Gastroesophageal sphincter (tissue), 4 donors: ENCODE measurements at places on chromosomes 6 and 20.

GRCh38 chr6:35317483-35318195 is 20.0 kb downstream of the DEF6 start:
- peaks cover 4% of the 10 kb centered on the region for H3K36me3 ChIP-seq
- H3K4me3 ChIP-seq, result peak overlapping the region; percentile 20
- peak; percentile 35 for ATAC-seq
- H3K27ac ChIP-seq, result peak overlapping the region; percentile 42
- H3K27me3 ChIP-seq, result no peaks in the 10 kb centered on the region

DNA sequence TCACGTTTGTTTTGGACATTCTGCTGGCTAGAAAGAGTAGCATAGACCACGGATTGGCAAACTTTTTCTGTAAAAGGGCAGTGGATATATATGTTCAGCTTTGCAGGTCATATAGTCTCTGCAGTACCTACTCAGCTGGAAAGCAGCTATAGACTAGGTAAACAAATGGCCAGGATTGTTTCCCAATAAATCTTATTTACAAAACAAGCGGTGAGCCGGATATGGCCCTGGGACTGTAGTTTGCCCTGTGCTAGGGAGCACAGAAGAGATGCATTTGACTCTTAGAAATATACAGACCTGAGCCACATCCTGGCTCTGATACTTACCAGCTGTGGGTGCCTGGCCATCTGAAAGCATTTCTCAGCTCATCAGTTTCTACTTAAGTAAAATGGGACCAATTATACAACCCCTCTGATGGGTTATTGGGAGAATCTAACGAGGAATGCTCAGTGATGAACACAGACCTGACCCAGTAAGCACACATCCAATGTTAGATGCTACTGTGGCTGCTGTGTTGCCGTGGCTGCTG is 120.7 kb downstream of the TSHZ2 start:
- H3K4me3 ChIP-seq, result no peak overlapping the region
- ATAC-seq, result no peak
- H3K27ac ChIP-seq, result no peak overlapping the region
- H3K4me1 ChIP-seq, result no peaks in the 10 kb centered on the region
- no peaks in the 10 kb centered on the region for H3K27me3 ChIP-seq
- H3K36me3 ChIP-seq, result no peaks in the 10 kb centered on the region

DNA sequence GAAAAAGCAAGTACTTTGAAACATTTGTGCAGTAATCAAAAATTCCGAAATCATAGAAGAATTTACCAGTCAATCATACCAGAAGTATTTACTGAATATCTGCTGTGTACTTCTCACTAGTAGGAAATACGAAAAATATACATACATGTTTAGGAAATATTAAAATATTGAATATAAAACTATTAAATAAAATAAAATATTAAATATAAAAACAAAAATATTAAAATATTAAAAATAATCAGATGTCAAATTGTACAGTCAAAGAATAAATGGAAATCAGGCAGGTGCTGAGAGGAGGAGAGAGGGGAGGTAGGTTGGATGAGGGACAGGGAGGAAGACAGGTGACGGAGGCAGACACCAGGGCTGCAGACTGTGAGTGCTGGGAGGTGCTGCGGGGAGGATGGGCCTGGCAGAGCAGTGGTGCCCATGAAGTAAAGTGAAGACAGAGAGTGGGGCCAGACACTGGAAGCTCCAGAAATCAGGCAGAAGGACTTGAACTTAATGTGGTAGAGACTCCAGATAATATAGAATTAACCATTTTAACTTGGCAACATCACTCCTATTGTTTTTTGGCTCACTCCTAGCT is 55.9 kb downstream of the PRKN start:
- no peak overlapping the region for H3K4me3 ChIP-seq
- no peak for ATAC-seq
- no peaks in the 10 kb centered on the region for H3K4me1 ChIP-seq
- H3K27ac ChIP-seq, result no peak overlapping the region

DNA sequence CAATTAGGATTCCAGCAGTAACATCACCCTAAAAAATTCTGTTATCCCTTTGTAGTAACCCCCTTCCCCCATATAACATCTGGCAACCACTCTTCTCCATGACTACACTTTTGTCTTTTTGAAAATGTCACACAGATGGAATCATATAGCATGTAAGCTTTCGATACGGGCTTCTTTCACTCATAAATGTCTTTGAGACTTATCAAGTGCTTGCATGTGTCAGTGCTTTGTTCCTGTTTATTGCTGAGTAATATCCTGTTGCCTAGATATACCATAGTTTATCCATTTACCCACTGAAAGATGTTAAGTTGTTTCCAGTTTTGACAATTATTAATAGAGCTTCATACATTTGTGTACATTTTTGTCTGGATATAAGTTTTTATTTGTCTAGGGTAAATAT is 10.4 kb upstream of the SNPH start:
- H3K36me3 ChIP-seq, result no peaks in the 10 kb centered on the region
- no peaks in the 10 kb centered on the region for H3K4me1 ChIP-seq
- no peak for ATAC-seq
- peaks cover 9% of the 10 kb centered on the region for H3K27me3 ChIP-seq
- no peak overlapping the region for H3K4me3 ChIP-seq
- no peak overlapping the region for H3K27ac ChIP-seq

GRCh38 chr6:46505693-46506512 is 14.7 kb upstream of the RCAN2 start:
- H3K36me3 ChIP-seq, result no peaks in the 10 kb centered on the region
- H3K27me3 ChIP-seq, result no peaks in the 10 kb centered on the region
- H3K4me1 ChIP-seq, result peaks cover 82% of the 10 kb centered on the region
- no peak overlapping the region for H3K4me3 ChIP-seq
- no peak for ATAC-seq
- peak overlapping the region; percentile 81 for H3K27ac ChIP-seq

DNA sequence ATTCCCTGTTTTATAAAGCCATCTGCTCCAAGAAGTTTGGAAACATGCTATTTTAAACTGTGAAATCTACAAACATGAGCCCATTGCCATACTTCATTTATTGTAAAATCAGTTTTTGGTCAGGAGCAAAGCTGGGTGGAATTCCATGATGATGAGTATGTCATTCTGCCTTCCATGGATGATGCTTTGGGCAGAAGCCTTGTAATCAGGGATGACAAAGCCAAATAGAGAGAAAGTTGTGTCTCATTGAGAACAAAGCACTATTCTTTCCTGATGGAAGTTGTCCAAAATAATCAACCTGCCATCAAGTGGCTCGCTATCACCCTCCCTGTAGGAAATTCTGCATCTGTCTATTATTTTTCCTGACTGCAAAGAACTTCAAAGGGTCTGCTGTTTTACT is 313.0 kb upstream of the DEFB112 start:
- no peak for ATAC-seq
- no peak overlapping the region for H3K4me3 ChIP-seq
- H3K4me1 ChIP-seq, result no peaks in the 10 kb centered on the region

DNA sequence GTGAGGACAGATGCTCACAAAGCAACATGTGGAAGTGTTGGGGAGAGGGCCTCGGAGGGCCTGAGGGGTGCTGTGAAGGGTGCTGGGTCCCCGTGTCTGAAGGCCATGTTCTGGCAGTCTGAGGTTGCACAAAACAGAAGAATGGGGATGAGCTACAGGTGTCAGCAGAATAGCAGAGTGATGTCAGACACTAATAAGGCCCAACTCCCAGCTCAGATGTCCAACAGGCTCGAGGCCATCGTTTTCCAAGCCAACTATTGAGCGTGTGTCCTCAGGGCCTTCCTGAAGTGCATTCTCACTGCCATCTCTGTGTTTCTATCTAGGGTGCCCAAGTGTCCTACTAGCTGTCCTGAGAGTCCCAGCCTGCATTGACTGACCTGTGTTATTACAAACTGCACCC is 7.9 kb downstream of the BFSP1 start:
- ATAC-seq, result no peak
- no peaks in the 10 kb centered on the region for H3K36me3 ChIP-seq
- H3K4me3 ChIP-seq, result no peak overlapping the region

DNA sequence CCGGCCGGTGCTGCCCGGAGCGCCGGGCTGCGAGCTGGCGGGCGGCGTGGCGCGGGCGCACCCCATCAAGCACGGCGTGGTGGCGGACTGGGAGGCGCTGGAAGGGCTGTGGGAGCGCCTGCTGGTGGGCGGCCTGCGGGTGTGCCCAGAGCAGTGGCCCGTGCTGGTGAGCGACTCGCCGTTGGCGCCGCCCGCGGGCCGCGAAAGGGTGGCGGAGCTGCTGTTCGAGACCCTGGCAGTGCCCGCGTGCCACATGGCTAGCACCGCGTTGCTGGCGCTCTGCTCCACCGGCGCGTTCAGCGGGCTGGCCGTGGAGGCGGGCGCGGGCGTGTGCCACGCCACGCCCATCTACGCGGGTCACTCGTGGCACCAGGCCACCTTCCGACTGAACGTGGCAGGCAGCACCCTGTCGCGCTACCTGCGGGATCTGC is 517 bp downstream of the ACTL10 start:
- H3K4me1 ChIP-seq, result peaks cover 20% of the 10 kb centered on the region
- peak; percentile 29 for ATAC-seq
- H3K36me3 ChIP-seq, result peaks cover 36% of the 10 kb centered on the region
- peak overlapping the region; percentile 24 for H3K4me3 ChIP-seq
- H3K27ac ChIP-seq, result peak overlapping the region; percentile 95
- H3K27me3 ChIP-seq, result no peaks in the 10 kb centered on the region

- no peak overlapping the region for H3K4me3 ChIP-seq
- H3K27ac ChIP-seq, result no peak overlapping the region
- H3K4me1 ChIP-seq, result no peaks in the 10 kb centered on the region
- ATAC-seq, result no peak
These were observed 68.0 kb downstream of the CD164 start for GRCh38 chr6:109314313-109314712.

- H3K36me3 ChIP-seq, result no peaks in the 10 kb centered on the region
- no peak overlapping the region for H3K27ac ChIP-seq
- no peaks in the 10 kb centered on the region for H3K27me3 ChIP-seq
- H3K4me3 ChIP-seq, result no peak overlapping the region
- no peak for ATAC-seq
These were observed 6.4 kb downstream of the FGD2 start for GRCh38 chr6:37011656-37012378.

DNA sequence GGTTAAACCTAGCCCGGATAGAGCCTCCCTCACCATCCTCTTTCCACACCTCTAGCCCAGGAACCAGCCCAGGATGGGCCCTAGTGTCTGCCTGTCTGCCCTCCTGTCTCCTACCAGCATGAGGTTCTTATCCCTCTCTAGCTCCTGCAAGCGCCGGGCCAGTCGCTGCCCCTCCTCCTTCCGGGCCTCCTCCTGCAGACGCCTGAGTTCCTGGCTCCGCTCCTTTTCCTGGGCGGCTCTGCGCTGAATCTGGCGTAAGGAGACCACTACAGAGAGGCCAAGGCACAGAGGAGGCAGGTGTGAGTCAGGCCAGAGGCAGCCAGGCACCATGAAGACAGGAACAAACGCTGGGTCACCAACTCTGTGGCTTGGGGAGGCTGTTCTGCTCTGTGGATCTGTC is 4.3 kb upstream of the PSORS1C2 start:
- H3K4me3 ChIP-seq, result no peak overlapping the region
- H3K4me1 ChIP-seq, result peaks cover 16% of the 10 kb centered on the region
- H3K27me3 ChIP-seq, result no peaks in the 10 kb centered on the region
- no peaks in the 10 kb centered on the region for H3K36me3 ChIP-seq
- peak; percentile 83 for ATAC-seq

GRCh38 chr20:41167118-41167470 is 29.8 kb downstream of the PLCG1 start:
- no peaks in the 10 kb centered on the region for H3K27me3 ChIP-seq
- peak overlapping the region; percentile 31 for H3K27ac ChIP-seq
- peaks cover 98% of the 10 kb centered on the region for H3K36me3 ChIP-seq
- no peak for ATAC-seq
- H3K4me3 ChIP-seq, result no peak overlapping the region

- H3K36me3 ChIP-seq, result no peaks in the 10 kb centered on the region
- H3K4me1 ChIP-seq, result no peaks in the 10 kb centered on the region
- no peak overlapping the region for H3K4me3 ChIP-seq
- no peak overlapping the region for H3K27ac ChIP-seq
These were observed 36.8 kb upstream of the EXOC2 start for GRCh38 chr6:729606-730320.

GRCh38 chr20:906703-907270 is 9.3 kb downstream of the ANGPT4 start:
- H3K36me3 ChIP-seq, result no peaks in the 10 kb centered on the region
- no peaks in the 10 kb centered on the region for H3K4me1 ChIP-seq
- ATAC-seq, result peak; percentile 57
- H3K27me3 ChIP-seq, result peaks cover 13% of the 10 kb centered on the region
